Fibroblast of upper back skin (primary cell): ENCODE measurements at places on chromosomes 5 and 9.
A peak's percentile ranks its signal among the peaks of the same experiment; 100 is the strongest.

DNA sequence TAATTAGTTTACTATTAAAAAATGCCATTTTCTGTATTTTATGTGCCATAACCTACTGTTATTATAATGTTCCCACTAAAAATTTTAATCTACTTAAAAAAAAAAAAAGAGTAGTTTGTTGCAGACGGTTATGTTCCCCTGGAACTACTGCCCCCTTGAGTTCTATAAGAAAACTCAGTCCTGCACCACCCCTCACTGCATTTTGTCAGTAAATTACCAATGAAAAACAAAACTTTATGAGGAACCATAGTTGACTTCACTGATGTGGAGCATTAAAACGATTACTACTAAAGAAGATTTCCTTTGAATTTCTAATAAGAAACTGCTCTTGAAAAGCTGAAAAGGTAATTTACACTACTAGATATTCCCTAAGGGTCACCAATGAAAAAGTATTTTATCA is 288.7 kb downstream of the FBXL17 start:
- DNase-seq, result peak; percentile 27

DNA sequence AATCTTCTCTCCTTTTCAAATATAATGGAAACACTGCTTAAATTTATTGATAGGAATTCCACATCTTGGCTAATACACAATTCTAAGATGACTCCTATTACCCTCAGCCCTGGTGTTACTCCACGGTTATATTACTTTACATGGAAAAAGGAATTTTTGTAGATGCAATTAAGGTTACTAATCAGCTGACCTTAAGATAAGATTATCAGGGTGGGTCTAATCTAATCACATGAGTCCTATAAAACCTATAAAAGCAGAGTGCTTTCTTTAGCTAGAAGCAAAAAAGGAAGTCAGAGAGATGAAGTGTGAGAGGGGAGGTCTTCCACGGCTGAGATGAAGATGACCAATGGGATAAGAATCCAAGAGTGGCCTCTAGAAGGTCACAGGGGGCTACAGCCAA is 268.6 kb downstream of the PDE4D start:
- no peak for DNase-seq

GRCh38 chr5:1172670-1173404 is 28.6 kb upstream of the SLC6A19 start:
- DNase-seq, result no peak

GRCh38 chr5:150449517-150450339 is at the start of gene RPS14:
Gene RPS14, minus strand, starts transcription at chr5:150449739. Its CDS starts 2,006 bp downstream, at chr5:150447733.
- DNase-seq, result peak; percentile 93

DNA sequence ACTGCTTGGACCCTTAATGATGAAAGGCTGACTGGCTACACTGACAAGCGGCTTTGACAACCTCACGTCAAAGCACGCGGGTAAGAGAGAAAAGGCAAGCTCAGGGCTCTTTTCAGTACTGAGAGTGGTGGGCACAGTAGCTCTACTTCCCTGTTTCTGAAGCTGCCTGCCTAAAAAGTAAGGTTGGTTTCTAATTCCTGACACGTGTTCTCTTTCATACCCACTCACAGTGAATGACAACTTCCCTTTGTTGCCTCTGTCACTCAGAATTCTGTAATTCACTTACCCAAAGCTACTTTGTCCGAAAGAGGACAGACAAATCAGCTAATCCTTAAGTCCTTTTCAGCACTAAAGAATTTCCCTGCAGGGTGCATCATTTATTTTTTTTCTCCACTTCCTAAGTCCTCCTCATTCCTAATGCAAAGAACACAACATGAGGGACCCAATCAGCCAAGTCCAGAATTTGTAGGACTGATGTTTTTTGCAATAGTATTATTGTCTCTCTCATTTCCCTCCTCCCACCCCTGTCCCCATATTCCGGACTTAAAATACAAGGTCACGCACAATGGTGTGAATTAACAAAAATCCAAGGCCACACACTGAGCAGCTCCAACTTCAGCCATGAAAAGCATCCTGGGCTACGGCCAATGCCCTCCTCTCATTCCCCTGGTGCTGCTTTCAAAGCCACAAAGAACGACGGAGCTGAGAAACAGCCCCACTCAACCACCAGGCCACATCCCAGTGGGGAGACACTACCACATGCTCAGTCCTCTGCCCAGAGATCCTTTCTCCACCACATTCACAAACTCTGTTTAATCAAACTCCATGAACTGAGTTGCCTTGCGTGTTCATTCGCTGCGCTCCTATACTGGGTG is 221.0 kb downstream of the TSSK1B start:
- DNase-seq, result no peak

DNA sequence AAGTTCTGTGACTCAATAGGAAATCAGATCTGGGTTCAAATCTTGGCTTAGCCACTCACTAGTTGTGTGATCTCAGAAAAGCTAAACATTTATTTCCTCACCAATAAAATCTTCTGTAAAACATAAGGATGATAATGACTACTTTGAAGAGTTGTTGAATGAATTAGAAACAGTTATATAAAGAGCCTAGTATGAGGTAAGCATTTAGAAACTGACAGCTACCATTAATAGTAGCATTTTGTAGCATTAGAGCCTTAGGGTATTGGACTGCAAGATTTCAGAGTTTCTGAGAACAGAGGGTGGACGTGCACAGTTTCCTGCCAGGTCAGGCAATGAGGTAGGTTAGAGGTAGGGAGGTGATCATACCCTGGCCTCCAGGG is 293.2 kb downstream of the CWC27 start:
- no peak for DNase-seq

- DNase-seq, result no peak
Observed at GRCh38 chr5:176144508-176144907, 93.7 kb upstream of the SIMC1 start.

DNA sequence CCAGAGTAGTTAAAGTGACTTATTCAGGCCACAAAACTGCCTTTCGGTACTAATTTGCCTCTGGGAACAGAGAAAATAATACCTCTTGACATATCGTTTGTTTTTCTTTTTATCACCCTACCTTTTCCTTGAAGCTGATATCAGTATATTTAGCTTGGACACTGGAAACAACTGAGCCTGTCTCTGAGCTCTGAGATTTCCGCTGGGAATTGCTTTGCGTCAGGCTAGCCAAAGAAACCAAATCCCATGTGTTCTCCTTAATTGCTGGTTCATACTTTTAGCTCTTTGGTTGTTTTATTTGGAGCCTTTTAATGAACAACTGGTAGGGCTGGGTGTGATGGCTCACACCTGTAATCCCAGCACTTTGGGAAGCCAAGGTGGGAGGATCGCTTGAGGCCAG is 30.3 kb upstream of the SNAPC3 start:
- no peak for DNase-seq

DNA sequence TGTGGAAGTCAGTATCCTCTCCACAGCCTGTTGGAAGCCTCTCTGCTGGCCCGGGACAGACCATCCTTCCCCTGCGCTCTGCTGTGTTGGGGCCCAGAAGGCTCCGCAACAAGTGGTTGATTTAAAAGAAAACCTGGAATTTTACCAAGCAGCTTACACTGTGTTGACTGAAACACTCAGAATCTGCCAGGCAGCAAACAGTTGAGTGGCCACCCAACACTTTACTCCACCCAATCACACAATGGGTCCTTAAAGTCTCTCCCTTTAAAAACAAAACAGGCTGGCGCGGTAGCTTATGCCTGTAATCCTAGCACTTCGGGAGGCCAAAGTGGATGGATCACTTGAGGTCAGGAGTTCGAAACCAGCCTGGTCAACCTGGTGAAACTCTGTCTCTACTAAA is 28.0 kb upstream of the DMRT3 start:
- DNase-seq, result no peak

DNA sequence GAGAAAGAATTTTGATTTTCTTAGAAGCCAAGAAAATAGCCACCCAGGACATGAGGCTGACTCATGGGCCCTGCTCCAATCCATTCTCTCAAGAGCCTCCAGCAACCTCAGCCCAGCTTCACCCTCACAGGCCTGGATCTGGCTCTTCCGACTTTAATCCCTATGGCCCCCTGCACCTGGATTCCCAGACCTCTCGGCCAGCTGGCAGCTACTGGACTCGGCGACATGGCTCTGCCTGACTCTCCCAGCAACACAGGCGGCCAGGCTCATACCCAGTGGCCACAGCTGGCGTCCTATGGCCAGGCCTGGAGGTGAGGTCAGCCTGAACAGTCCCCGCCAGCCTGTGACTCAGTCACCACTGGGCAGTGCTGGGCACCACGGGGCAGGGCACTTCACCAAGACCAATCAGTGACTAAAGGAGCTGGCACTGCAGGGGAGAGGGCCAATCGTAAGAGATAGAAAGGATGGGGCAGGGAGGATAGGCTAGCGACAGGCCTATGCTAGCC is 6.2 kb upstream of the PDLIM4 start:
- DNase-seq, result no peak

GRCh38 chr5:160280384-160281095 is 31.8 kb downstream of the CCNJL start:
- DNase-seq, result no peak
